ENCODE measurements at places on chromosomes 3 and 15.

DNA sequence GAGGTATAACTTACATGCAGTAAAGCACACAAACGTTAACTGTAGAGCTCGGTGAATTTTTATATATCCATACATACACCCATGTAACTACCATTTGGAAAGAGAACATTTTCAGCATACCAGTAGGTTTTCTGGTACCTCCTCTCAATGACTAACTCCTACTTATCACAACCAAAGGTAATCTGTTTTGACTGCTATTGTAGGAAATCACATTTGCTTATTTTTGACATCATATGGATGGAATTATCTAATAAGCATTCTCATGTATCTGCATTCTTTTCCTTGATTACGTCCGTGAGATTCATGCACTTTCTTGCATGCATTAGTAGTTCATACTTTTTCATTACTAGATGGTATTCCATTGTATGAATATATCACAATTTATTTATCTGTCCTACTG lies 76.8 kb downstream of the CSNK1G1 start:
- no peak for DNase-seq

DNA sequence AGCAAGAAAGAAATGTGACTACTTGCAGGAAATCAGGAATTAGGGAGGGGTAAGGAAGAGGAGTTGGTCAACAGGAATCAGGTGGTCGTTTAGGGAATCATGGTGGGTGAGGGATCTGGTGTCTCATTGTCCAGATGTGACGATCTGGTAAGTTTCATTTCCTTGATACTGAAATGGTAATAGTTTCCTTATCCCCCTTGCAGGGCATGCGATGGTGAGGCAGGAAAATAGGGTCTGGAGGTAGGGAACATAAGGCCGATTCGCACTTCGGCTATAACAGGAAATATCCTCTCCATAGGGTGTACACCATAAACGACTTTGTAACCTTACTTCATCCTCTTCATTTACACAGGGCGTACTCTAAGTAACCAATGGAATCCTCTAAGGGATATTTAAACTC lies 574 bp upstream of the LRRC34 start:
- no peak for DNase-seq

DNA sequence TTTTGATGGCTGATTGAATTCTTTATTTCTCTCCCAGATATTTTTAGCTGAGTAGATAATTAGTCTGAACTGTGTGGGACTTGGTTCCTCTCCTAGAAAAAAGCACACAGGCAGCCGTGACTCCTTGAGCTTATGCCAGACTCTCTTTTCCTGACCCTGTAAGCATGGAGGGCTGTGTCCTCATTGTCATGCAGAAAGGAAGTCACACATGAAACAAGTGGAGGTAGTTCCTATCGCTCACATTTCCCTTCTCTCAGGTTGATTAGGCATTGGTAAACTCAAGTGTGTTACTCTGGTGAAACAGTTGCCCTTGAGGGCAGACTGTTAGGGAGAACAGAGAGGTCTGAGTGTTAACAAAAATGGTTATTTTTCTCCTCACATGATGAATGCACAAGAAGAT lies 6.3 kb upstream of the RTP4 start:
- peak; percentile 41 for DNase-seq

DNA sequence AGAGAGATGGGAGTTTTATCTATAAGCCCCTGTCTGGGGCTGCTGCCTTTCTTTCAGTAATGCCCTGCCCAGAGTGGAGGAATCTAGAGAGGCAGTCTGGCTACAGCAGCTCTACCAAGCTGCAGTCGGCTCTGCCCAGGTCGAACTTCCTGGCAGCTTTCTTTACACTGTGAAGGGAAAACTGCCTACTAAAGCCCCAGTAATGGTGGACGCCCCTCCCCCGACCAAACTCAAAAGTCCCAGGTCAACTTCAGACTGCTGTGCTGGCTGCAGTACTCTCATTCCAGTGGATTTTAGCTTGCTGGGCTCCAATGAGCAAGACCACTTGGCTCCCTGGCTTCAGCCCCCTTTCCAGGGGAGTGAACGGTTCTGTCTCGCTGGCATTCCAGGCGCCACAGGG lies 65.9 kb upstream of the RARB start:
- DNase-seq, result peak; percentile 36

DNA sequence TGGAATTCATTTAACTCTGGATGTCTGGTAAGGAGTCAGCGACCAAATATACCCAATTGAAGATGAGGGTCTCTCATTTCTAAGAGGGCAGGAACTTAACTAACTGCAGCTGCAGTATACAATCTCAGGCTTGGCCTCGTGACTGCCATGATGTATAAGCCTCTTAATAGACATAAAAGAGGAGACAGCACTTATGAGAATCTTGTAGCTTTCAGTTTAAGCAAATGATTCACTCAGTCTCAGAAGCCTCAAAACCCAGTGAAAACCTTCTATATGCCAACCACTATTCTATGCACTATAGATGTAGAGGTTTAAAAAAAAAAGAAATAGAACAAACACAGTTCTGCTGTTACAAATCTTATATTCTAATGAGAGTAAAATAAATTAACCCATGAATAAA lies 513.9 kb downstream of the TBL1XR1 start:
- no peak for DNase-seq

DNA sequence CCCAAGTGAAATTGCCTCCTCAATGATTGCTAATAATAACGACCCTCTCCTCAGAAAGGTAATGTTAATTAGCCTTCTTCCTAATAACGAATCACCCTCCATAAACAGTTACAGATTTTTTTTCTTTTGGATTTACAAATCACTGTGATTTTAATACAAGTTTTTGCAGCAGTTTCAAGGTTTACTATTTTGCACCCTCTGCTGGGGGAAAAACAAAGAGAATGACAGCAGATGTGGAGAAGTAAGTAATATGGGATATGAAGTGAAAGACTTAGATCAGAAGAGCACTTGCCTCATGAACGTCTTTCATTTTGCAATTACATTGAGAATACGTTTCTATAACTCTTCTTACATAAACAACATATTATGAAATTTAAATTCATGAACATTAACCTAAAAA lies 16.1 kb upstream of the CNTN3 start:
- no peak for DNase-seq

DNA sequence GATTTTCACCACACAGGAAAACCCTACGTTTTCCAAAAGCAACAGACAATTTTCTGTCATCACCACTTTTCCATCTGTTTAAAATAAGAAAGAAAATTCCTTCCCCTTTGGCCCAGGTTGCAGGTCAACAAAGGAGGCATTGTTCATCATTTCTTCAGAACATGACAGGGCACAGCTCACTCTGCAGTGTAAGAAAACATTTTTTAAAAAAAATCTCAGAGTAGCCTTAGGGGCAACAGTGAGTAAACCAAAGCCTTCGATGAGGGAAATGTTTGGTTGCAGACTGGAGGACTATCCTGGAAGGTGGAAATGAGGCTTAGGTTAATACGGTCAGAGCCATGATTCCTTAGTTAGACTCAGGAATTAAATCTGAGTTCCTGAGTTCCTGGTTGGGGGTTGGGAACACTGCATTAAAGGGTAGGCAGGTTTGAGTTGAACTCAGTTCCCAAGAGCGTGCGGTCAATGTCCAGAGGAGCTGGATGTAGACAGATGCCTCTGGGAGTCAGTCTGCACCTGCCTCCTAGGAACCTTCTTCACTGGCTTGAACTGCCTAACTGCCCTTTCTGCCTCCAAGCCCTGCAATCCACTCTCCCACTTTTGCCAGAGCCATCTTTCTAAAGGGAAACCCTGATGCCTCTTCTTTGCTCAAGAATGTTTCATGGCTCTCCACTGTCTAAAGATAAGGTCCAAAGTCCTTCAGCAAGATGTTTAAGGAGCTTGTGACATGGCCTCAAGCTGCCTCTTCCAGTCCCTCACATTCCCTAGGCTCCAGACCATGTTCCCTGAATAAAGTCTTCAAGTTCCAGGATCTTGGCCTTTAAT lies 3.3 kb upstream of the HES1 start:
- peak; percentile 27 for DNase-seq

DNA sequence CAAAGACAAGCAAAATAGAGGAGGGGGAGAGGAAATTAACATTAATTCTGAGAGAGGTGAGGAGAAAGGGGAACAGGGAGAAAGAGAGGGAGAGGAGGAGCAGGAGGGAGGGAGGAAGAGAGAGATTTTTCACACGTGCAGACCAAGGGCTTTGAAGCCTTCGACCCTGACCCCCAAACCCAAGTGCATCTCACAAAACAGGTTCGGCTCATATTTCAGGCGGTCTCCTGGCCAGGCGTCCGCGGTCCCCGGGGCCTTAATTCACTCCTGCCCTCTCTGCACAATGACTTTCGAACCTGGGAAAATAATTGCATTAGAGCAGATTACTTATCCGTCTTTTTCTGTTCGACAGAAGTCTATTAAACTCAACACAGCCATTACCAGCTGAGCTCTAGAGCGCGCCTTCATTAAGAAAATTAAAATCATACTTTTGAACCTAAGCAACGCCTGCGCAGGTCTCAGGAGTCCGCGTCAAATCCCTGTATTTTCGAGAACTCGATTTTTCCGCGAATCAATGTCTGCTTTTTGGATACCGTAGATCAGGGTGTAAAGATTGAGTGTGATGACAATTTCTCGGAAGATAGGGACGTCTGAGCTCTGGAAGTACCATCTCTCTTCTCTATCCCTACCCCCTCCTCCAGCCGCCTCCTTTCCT lies 220.7 kb downstream of the MEIS2 start:
- peak; percentile 33 for DNase-seq

- DNase-seq, result no peak
These were observed 37.5 kb downstream of the LPP start for GRCh38 chr3:188191460-188191859.

- DNase-seq, result no peak
These were observed 85.1 kb upstream of the NTRK3 start for GRCh38 chr15:88341653-88342052.

DNA sequence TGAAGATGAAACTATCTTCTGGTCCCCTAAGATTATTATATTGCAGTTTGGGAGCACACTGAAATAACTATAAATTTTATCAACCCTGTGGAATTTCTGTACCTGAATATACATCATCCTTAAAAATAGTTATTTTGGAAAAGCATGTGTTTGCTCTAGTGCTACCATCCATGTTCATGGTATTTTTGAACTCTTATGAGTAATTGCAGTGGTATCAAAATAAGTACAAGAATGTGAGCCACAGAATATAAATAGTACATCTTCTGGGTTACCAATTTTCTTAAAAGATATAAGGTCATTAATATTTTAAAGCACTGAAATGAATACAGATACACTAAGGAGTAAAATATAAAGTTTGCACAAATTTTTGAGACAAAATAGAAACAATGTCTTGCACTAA lies 206.5 kb downstream of the CBLB start:
- no peak for DNase-seq

DNA sequence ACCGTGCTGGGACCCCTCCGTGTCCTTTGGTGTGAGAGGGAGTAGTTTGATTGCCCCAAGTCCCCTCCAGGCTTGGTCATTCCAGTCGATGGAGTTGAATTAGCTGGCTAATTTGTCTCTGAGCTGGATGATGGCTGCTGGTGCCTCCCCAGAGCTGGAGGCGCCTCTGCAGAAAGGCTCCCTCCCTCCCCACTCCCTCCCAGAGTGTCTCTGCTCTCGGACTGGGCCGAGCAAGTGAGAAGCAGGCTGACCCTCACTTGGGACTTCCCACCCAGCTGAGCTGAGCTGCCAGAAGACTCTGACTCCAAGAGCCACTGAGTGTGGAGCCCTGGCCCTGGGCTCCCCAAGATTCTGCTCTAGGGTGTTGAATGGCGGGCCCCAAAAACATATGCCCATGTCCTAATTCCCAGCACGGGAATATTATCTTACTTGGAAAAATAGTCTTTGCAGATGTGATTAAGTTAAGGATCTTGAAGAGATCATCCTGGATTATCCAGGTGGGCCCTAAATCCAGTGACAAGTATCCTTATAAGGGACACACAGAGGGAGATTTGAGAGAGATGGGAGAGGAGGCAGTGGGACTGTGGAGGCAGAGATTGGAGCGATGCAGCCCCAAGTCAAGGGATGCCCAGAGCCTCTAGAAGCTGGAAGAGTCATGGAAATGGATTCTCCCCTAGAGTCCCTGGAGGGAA lies 60.7 kb upstream of the TLE3 start:
- DNase-seq, result no peak

DNA sequence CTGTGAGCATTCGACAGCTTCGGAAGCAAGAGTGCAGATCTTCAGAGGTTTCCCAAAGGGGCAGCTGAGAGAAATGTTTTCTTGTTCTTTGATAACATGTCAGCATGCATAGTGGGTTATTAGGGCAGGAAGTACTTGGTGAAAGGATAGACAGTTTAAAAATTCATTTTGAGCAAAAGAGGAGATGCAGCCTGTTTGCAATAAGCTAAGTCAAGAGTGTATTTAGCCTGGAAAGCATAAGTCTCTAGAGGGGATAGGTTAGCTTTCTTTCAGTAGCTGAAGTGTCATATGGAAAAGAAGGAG lies 7.4 kb downstream of the SLC6A11 start:
- DNase-seq, result no peak

GRCh38 chr3:159280386-159281191 lies 478.7 kb downstream of the MFSD1 start:
- DNase-seq, result no peak

DNA sequence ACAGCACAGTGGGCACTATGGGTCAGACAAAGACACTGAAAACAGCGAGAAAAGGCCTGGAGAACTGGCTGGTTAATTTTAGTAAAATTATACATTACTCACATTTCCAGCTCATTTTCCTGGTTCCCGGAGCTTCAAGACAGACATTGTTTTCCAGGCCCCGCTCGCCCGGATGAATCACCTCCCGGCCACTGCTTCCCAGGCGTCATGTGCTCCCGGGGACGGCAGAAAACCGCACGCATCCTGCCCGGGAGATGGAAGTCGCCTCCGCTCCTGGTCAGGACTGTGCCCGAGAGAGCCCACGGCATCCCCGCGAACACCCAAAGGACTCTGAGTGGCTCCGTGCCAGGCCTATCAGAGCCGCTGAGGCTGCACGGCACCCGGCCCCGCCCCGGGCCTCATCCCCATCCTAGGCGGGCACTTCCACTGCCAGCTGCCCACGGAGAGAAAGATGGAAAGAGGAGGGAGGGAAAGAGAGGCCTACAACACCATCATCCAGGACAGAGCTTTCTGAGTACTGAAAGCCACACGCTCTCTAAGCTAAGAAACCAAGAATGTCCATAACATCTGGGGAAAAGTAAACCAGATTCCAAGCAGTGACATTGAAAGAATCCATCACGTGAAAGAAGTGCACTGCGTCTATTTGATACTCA lies 75.1 kb downstream of the VGLL4 start:
- no peak for DNase-seq

GRCh38 chr3:80213086-80213485 lies 445.3 kb upstream of the ROBO1 start:
- no peak for DNase-seq

GRCh38 chr3:187107989-187108388 lies 31.3 kb downstream of the RPL39L start:
- no peak for DNase-seq

GRCh38 chr3:10518506-10519150 lies 13.2 kb upstream of the ATP2B2 start:
- no peak for DNase-seq
